ENCODE measurements at places on chromosomes 3 and 15.

- DNase-seq, result no peak
Observed at GRCh38 chr3:192851821-192852372, 65.8 kb downstream of the MB21D2 start.

GRCh38 chr3:107213044-107213669 is 164.1 kb upstream of the CCDC54 start:
- no peak for DNase-seq

- DNase-seq, result no peak
Observed at GRCh38 chr15:86935841-86936240, 856.2 kb downstream of the AGBL1 start.

DNA sequence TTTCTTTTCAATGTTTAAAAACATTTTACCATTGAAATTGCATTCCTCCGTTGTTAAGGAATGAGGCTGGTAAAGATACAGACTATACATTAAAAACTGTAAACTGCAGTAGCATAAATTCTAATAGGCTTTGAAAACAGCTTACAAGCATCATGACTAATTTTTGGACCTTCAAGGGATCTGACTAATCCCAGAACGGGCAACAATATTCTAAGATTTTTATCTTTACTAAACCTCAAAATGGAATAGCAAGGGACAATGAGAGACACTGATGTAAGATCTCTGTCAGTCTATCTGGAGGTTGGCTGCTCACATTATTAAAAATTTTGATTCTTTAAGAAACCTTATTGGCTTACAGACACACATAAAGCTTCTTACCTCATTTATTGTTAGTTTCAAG is 74.7 kb downstream of the BTD start:
- no peak for DNase-seq
